NCI-H146 (cell line): ENCODE measurements at places on chromosomes 3 and 15.

DNA sequence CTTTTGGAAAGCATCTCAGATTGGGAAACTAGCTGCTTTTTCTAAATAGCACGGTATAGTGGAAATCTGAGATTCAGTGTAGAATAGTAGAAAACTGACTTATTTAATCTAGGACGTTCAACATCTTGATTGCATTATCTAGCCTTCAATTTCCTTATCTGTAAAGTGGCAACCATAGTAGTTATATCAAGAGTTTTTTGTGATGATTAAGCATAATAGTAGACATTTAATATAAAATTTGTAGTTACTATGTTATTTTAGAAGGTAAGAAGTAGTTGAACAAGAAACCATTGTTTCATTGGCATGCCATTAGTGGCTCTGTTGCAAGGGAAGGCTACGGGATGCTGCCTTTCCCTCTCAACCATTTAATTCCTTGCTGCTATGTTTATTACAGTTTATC is 367.3 kb downstream of the NAALADL2 start:
- no peak for DNase-seq

- no peak for DNase-seq
These were observed 941 bp downstream of the ZBED2 start for GRCh38 chr3:111594205-111594604.

GRCh38 chr15:62497356-62497755 is 332.3 kb upstream of the C2CD4B start:
- DNase-seq: no peak

DNA sequence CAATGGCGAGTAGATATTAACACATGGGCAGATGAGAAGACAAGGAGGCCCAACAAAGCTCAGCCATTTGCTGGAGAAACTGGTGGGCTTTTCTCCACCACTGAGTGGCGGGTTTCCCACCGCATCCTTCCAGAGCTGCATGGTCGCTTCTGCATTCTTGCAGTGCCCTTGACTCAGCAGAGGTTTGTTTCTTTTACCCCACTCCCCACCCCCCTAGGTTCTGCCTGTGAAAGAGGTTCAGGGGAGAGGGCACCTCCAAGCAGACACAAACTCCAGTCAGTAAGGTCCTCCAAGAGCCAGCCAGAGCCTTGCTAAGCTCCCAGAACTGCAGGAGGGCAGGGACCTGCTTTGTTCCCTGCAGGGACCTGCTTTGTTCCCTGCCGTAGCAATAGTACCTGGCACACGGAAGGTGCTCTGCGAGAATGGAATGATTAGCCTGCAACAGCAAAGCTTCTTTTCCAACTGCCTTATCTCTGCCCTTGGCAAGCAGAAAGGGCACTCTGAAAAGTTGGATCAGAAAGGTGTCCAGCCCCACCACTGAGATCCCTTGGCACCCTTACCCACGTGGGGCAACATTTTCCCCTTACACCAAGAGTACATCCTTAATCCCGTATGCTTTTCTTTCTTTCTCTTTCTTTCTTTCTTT is 1.4 kb downstream of the PAQR5 start:
- peak; percentile 61 for DNase-seq

GRCh38 chr3:15556512-15556911 is 35.0 kb upstream of the COLQ start:
- DNase-seq: no peak

DNA sequence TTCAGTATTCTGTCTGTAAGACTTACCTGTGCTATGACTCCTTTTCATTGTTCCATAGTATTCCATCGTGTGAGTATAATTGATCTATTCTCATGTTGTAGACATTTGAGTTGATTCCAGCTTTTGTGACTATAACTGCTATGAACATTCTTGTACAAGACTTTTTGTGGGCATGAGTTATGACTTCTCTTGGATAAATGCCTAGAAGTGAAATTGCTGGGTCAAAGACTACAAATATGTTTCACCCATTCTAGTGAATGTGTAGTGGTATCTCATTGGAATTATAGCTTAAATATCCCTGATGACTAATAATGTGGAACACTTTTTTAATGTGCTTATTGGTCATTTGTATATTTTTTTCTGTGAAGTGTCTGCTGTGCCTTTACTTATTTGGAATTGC is 27.6 kb upstream of the NPHP3 start:
- no peak for DNase-seq

GRCh38 chr3:42830437-42831320 is 21.4 kb downstream of the ACKR2 start:
- DNase-seq: peak; percentile 25

GRCh38 chr3:34183114-34183513 is 384.7 kb downstream of the PDCD6IP start:
- DNase-seq: peak; percentile 36

- DNase-seq: no peak
These were observed 461.3 kb downstream of the MCTP2 start for GRCh38 chr15:94692710-94693109.

- no peak for DNase-seq
These were observed 142.3 kb upstream of the RASGRP1 start for GRCh38 chr15:38706956-38707355.

GRCh38 chr3:48194446-48195071 is 6.3 kb upstream of the CDC25A start:
- DNase-seq: peak; percentile 60
